ENCODE measurements at places on chromosomes 1 and 21. TPM values are rescaled to one million over a fixed set of nuclear protein-coding genes. Genes with fewer than 3 reads are reported as not detected.

Gene FMO3
- 0.98 TPM for total RNA-seq

Gene FAM78B
- total RNA-seq: 4.4 TPM

GRCh38 chr1:180231506-180231921 lies 1.4 kb downstream of the LHX4 start:
- H3K4me1 ChIP-seq: peaks cover 62% of the 10 kb centered on the region
- H3K27me3 ChIP-seq: peaks cover 57% of the 10 kb centered on the region
- no peaks in the 10 kb centered on the region for H3K36me3 ChIP-seq
- H3K4me3 ChIP-seq: peak overlapping the region; percentile 52
- no peak for DNase-seq
- no peak overlapping the region for H3K27ac ChIP-seq

DNA sequence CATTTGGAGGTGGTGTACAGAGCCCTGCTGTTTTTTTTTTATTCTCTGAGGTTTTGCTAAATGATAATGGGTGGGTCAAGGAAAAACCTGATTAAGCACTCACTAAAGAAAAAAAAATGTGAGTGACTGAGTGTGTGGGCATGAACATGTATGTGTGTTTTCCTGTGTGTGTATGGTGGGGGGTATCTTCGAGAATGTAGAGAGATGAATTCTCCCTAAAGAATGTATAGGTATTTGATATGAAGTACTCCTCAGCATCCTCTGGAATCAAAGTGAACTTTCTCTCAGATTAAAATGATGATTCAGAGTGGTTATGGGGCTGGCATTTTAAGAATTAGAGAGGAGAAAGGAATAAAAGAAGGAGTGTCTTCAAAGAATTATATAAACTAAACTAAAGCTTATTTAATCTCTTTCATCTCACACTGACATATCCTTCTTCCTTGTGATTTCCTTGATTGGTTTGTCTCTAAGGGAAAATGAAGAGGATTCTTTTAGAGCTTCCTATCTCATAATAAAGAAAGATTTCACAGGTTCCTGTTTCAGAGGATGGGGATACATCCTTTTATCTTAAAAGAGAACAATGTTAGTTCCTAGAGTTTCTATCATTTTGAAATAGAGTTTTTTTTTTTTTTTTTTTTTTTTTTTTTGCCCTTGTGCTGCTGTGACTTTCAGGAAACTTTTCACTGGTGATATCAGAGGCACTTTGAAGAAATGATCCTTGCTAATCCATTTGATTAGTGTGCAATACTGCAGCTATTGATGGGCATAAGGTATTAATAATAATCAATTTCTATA lies 23.9 kb downstream of the S1PR1 start:
- no peak for DNase-seq
- no peak overlapping the region for H3K4me3 ChIP-seq
- no peaks in the 10 kb centered on the region for H3K4me1 ChIP-seq
- H3K27ac ChIP-seq: no peak overlapping the region
- H3K36me3 ChIP-seq: no peaks in the 10 kb centered on the region

GRCh38 chr1:239765163-239765562 lies 326.5 kb upstream of the FMN2 start:
- no peak overlapping the region for H3K27ac ChIP-seq
- no peak for DNase-seq
- no peaks in the 10 kb centered on the region for H3K27me3 ChIP-seq
- H3K4me1 ChIP-seq: no peaks in the 10 kb centered on the region
- H3K4me3 ChIP-seq: no peak overlapping the region

DNA sequence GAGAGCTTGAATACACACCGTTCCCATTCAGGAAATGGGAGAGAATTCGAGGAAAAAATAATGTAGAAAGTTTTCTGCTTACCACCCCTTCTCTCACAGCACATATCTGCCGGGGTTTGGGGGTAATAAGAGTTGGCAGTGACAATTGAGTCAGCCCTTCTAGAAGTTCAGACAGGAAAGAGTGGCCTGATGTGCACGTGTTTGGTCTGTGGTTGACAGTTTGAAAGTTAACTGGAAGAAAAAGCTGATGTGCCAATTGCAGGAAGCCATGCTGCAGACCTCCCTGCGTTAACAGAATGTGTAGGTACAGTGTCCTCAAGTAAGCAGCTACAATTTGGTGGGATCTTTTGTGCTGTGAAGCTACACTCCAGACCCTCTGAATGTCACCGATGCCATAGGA lies 50.9 kb downstream of the DHX9 start:
- DNase-seq: no peak
- no peaks in the 10 kb centered on the region for H3K27me3 ChIP-seq

Gene SAMSN1
- total RNA-seq: 6.4 TPM

DNA sequence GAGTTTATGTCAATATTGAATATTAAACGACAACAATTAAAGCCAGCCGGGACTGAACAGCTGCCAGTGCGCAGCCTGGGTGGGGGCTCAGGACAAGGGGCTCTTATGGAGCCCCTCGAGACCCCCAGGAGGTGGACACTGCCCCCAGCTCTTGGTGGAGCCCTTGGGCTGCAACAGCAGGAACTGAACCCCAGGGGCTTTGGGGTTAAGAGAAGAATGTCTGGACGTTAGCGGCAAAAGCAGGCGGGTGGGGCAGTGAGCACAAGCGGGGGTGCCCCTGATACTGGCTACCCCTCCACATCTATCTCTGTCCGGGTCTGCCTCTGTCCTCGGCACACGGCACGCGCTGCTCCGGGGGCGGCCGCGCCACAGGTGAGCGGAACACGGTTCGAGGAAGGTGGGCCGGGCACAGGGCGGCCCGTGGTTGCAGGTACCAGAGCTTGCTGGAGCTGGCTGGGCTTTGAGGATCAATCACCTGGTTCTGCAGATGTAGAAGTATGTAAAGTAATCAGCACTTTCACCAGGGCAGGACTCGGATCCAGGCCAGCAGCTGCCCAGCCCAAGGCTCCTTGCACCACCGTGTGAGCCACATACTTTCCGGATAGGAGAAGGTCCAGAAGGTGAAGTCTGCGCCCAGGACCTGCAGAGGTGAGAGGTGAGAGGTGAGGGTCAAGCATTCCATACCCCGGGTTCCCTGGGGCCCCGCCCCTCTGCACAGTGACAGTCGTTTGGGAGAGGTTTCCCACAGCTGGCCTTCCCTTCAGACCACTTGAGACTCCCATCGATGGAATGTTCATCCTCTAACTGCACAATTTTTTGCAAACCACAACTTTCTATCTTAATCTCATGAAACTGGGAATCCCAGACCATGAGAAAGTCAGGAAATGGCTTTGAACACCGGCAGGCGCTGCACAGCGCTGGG lies 12.4 kb upstream of the POFUT2 start:
- no peak overlapping the region for H3K4me3 ChIP-seq
- no peak overlapping the region for H3K27ac ChIP-seq
- no peaks in the 10 kb centered on the region for H3K27me3 ChIP-seq
- peaks cover 37% of the 10 kb centered on the region for H3K4me1 ChIP-seq
- no peak for DNase-seq

GRCh38 chr1:206900149-206900548 lies 2.9 kb downstream of the IL24 start:
- no peaks in the 10 kb centered on the region for H3K27me3 ChIP-seq
- no peak overlapping the region for H3K4me3 ChIP-seq
- no peaks in the 10 kb centered on the region for H3K36me3 ChIP-seq
- H3K4me1 ChIP-seq: peaks cover 18% of the 10 kb centered on the region
- DNase-seq: no peak

GRCh38 chr1:154747380-154747739 lies 122.7 kb downstream of the KCNN3 start:
- H3K27ac ChIP-seq: no peak overlapping the region
- H3K4me3 ChIP-seq: no peak overlapping the region
- peaks cover 21% of the 10 kb centered on the region for H3K4me1 ChIP-seq
- H3K36me3 ChIP-seq: no peaks in the 10 kb centered on the region
- no peaks in the 10 kb centered on the region for H3K27me3 ChIP-seq
- DNase-seq: no peak

Gene SLC35F3
- 0.49 TPM for total RNA-seq

DNA sequence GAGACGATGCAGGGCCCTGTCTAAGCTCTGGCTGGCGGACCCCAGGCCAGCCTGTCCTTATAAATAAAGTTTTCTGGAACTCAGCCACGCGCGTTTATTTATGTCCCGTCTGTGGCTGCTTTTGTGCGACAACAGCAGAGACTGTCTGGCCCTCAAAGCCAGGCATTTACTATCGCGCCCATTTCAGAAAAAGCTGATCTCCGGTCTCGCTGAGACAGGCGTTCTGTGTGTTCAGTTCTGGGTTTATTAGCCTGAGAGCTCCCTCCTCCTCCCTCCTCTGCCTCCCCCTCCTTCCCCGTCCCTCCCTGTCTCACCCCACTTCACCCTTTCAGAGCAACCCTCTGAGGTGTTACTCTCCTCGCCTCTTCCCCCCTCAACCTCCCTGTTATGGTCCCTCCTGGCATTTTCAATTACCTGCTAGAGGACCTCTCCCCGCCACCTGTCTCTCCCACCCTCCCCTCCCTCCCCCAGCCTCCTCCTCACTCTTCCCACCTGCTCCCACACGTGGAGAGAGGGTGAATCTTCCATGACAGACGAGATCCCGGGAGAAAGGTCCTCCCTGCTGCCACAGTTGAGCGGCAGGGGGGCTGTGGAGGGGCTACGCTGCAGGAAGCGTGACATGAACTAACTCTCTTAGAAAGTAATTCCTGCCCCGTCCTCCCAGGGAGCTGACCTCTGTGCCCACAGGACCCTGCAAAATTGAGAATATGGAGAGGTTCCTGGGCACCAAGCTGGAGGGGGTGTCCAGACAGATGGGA lies 59.9 kb downstream of the SPSB1 start:
- peak overlapping the region; percentile 33 for H3K27ac ChIP-seq
- no peak for DNase-seq
- H3K4me3 ChIP-seq: no peak overlapping the region
- no peaks in the 10 kb centered on the region for H3K27me3 ChIP-seq
- no peaks in the 10 kb centered on the region for H3K36me3 ChIP-seq

Gene KCNK1
- total RNA-seq: 11.3 TPM

DNA sequence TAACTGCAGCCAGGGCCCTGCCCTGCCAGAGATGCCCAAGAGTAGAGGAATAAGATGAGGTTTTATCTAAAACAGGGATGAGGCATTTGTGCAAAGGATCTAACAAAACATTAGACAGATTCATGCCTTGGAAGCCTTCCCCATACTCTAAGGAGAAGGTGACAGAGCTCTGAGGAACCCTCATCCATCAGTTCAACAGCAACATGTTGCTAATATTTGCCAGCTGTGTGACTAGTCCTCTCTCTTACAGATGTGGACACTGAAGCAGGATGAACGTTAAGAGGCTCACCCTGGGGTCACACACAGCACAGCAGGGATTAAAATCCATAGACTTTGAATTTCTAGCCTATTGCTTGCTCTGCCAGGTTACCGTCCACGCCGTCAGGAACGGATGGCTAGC lies 99.0 kb downstream of the ZBTB18 start:
- H3K4me1 ChIP-seq: no peaks in the 10 kb centered on the region
- no peak overlapping the region for H3K4me3 ChIP-seq
- no peaks in the 10 kb centered on the region for H3K36me3 ChIP-seq
- H3K27me3 ChIP-seq: no peaks in the 10 kb centered on the region
- DNase-seq: no peak

- H3K27me3 ChIP-seq: no peaks in the 10 kb centered on the region
- no peak for DNase-seq
- no peak overlapping the region for H3K27ac ChIP-seq
- no peak overlapping the region for H3K4me3 ChIP-seq
Observed at GRCh38 chr1:9257851-9258250, 23.3 kb downstream of the H6PD start.

GRCh38 chr1:228303596-228303995 lies 95.8 kb downstream of the OBSCN start:
- H3K27ac ChIP-seq: no peak overlapping the region
- no peaks in the 10 kb centered on the region for H3K36me3 ChIP-seq
- no peak for DNase-seq
- H3K4me3 ChIP-seq: no peak overlapping the region

Gene OR6K3
- total RNA-seq: not detected

Gene CNKSR1
- total RNA-seq: 21.9 TPM

DNA sequence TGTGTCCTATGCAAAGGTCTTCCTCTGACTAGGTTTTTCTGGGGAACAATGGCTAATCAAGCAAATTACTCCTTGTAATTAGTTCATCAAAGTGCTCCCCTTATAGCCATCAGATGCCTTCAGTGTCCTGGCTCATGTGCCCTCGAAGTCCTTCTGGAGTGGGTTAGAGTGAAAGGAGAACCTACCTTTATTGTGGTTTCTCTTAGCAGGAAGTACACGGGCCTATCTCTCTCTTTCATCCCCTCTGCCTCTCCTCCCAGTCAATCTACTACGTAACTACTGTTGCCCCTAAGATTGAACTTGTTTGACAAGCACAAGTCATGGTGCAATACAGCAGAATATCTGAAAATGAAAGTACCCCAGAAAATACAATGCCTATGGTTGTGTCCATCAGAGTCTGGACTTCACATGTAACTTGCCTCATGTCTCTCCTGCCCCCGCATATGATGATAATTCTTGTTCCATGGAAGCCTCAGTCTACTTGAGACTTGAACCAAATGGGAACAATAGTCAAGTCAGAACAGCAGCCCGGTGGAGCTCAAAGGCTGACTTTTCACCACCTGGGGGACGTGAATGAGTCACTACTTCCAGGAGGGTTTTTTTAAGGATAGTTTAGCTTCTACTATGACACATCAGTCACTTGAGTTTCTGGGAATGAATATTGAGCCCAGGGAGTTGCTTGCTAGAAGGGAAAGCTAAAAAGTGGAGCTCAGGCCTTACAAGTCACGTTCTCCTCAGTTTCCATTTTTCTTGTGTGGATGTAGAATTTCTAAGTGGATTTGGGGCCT lies 243.6 kb downstream of the TNR start:
- peaks cover 5% of the 10 kb centered on the region for H3K4me1 ChIP-seq
- no peaks in the 10 kb centered on the region for H3K27me3 ChIP-seq
- H3K36me3 ChIP-seq: no peaks in the 10 kb centered on the region
- no peak overlapping the region for H3K4me3 ChIP-seq

DNA sequence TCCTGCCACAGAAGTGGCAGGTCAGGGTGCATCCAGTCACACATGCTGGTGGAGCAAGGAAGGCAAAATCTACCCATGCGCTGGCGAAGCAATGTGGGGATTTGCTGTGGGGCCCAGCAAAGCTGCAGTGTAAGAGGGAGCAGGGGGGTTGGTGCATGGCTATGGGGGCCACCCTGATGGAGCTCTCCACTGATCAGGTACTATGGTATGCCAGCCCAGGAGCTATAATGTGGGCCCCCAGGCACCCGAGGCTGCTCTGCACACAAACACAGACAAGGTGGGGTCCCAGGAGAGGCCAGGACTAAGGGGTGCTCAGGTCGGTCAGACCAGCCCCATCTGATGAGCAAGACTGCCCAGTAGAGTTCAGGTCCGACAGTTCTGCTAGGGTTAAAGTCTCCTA lies 213.5 kb downstream of the ZC3H11B start:
- no peaks in the 10 kb centered on the region for H3K4me1 ChIP-seq
- no peak overlapping the region for H3K27ac ChIP-seq
- no peaks in the 10 kb centered on the region for H3K27me3 ChIP-seq
- no peak overlapping the region for H3K4me3 ChIP-seq

Gene ORC1
- 1.7 TPM for total RNA-seq
